ENCODE measurements at places on chromosomes 6 and 20. TPM values are rescaled to one million over a fixed set of nuclear protein-coding genes. Genes with fewer than 3 reads are reported as not detected.

The NKX2-4 gene
- total RNA-seq, result not detected

The SLC22A7 gene
- not detected for total RNA-seq

The CFAP206 gene
- 0.17 TPM for total RNA-seq

The TPD52L1 gene
- total RNA-seq, result 4.3 TPM

The NFATC2 gene
- total RNA-seq, result 0.15 TPM

The NMBR gene
- total RNA-seq, result 0.15 TPM

The MOG gene
- not detected for total RNA-seq

The PNPLA1 gene
- total RNA-seq, result not detected

The LY6G6C gene
- not detected for total RNA-seq
